ENCODE measurements at places on chromosomes 3 and 15.
A peak's percentile ranks its signal among the peaks of the same experiment; 100 is the strongest.

DNA sequence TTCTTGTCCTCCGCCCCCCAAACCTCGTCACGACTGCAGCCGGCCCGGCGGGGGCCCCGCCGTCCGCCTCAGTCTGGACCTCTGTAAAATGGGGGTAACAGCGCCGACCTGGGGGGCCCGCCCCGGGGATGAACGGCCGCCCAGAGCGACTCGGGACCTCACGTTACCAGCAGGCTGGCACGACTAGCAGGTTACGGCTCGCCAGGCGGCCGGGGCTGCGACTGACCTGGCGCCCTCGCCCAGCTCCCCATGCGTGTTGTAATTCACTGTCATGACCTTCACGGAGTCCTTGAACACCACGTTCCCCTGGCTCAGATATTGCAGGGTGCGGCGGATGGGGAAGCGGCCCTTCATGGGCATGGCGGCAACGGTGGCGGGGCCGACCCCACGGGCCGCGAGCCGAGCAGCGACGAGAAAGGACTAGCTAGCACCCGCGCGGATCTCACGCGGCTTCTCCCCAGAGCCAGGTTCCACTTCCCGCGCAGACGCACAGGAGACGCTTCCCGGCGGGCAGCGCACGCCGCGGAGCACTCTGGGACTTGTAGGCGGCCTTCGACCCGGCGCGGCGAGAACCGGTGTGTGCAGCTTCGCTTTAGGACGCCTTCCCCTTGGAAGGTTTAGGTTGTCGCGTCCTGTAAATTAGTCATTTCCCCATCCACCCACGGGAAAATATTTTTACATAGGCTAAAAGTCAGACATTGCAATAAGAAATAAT lies at the start of gene MRPS25:
Gene MRPS25, minus strand, starts transcription at position 481 of the 715 bp plus-strand sequence. Its CDS starts 121 bp downstream, at position 360.
- DNase-seq: peak; percentile 52

DNA sequence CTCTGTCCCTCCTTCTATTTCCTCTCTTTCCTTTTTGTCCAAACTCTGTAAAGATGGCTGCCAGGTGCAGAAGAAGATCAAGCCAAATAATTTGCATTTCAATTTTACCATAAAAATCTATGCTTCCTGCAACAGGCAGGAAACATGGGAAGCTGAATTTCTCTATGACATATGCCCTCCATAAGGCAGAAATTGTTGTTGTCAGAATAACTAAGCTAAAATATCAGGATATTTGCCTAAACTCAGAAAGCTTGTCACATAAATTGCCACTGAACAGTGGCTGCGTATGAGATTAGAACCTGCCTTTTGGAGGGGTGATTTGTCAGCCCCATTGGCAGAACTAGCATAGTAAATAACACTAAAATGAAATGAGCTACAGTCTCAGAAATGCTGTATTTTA lies 288.3 kb upstream of the LMCD1 start:
- DNase-seq: no peak

DNA sequence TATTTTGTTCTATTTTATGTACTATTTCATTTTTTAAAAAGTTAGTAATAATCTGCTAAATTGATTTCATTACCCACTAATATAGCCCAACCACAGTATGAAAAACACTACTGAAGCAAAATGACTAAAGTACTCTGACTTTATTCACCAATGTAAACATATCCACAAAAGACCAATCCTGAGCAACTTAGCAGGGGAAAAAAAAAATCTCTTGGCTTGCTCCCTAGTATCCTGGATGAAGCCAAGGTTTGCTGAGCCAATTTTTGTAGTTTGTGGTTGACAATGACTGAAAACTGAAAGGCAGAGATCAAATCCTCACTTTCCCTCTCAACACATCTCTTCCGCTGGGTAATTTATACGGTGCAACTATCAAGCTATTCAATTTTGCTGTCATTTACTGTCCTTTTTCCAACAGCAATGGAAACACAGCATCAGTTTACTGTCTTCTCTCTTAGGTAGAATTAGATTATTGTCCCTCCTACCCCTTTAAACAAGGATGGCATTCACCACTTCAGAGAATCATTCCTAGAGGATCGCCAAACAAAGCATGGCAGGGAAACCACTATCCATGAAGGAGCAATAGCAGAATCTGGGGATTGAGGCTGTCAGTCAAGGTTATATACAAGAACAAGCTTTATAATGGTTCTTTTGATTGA lies 149.7 kb downstream of the THRB start:
- no peak for DNase-seq

- no peak for DNase-seq
These were observed 60.6 kb downstream of the WNT5A start for GRCh38 chr3:55426486-55426885.

DNA sequence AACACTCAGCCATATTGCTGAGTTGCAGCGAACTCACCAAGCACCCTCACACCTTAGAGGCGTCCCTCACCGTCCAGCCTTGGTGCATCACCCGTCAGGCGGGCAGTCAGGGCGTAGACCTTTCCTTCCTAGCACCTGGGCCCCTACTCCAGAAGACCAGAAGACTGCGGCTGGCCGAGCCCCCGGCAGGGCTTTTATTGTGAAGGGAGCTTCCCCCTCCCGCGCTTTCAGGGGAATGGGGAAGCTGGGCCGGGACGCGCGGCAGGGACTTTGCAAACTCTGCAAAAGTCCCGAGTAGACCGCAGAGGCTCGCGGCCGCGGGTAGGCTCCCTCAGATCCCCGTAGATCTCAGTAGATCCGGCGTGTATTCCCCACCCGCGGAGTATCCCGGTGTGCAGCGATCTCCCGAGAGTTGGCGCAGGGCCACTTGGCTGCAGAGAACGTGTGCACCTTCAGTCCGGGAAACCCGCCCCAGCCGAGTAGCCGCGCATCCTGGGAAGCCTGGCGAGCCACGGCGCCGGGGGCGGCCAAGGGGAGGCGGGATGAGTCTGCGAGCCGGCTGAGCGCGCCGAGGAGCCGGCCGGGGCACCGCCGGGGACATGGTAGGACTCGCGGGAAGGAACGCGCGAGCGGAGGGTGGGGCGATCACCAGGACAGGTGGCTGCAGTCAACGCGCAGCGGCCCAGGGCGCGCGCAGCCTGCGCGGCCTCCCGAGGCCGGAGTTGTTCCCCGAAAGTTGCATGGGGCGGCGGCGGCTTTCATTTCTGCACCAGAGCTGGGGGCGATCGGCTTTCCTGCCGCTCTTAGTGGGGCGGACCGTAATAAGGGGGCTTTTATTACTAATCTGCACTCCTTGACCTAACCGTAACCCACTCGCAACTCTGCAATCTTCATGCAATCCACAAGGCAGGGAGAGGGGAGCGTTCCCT lies at the start of gene GASK1A:
Gene GASK1A, plus strand, starts transcription at position 268 of the 929 bp plus-strand sequence. Its CDS starts 332 bp downstream, at position 600.
- no peak for DNase-seq

DNA sequence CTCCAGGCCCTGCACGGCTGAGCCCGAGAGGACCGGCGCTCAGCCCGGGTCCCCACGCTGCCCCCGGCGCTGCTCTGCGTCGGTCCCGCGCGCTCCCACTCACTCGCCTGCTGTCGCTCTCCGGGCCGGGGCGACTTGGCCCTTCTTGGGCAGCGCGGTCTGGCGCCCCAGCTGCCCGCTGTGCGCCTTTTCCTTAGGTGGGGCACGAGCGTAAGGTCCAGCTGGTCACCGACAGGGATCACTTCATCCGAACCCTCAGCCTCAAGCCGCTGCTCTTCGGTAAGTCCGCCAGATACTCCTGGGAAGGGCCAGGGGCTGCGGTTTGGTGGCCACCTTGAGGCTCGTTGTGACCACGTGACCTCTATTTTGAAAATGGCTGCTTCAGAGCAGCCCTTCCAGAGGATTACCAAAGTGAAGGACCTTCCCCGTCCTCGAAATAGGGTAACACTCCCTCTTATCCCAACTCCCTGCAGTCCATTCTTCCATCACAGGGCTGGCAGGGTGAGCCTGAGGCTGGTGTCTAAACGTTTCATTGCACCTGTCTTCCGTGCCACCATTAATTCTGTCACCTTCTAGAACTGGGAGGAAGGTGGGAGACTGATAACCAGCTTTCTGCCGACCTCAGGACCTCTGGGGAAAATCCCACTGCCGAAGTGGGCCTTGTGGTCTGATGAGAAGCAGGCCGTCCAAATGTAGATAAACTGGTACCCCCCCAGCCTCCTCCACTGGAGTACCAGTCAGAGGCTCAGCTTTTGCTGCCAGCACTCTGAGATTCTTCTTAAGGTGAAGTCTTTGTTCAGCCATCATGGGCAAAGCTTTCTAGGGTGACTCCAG lies 812 bp downstream of the P4HTM start:
- DNase-seq: no peak

DNA sequence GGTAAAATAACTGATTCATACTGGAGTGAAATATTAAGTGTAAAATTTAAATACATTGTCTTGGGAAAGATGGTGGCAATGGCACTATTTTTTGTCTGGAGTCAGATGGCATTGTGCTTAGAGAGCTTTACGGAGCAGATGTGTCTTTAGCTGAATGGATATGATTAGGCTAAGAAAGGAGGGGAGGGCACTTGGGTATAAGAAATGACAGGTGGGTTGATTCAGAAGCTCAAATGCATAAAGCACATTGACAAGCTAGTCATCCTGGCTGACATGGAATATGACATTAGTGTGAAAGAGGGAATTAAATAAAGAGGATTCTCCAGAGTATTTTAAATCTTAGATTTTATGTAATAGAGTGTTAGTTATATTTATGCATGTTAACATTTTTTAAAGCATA lies 570.1 kb upstream of the CBLB start:
- DNase-seq: no peak

DNA sequence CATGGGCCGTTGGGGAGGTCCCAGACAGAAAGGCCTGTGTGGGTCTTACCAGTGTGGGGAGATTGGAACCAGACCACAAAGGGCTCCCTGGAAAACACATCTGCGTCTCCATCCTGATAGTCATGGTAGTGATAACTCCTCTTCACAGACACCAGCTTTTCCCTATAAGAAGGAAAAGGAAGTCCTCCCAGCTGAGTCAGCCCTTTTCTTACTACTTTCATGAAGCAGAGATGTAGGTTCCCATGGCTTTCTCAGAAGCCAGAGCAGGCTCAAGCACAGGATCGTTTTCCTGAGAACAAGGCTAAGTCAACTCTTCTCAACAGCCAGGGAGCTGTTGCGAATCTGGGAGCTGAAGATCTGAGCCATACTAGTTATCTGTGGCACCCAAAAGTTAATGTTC lies 6.1 kb downstream of the DNASE1L3 start:
- no peak for DNase-seq

DNA sequence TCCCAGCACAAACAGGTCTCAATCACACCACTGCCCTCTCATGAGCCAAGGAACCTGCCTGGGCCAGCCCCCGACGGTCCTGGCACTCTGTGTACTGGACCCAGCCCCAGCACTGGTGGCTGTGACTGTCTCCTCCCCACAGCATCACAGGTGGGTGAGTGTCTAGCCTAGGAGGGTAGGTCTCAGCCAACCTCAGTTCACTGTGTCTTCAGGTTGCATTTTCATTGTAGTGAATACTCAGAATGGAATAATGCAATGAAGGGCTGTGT lies 163.4 kb upstream of the NSMCE3 start:
- DNase-seq: no peak

GRCh38 chr15:73265536-73266153 lies 103.1 kb downstream of the HCN4 start:
- DNase-seq: no peak

DNA sequence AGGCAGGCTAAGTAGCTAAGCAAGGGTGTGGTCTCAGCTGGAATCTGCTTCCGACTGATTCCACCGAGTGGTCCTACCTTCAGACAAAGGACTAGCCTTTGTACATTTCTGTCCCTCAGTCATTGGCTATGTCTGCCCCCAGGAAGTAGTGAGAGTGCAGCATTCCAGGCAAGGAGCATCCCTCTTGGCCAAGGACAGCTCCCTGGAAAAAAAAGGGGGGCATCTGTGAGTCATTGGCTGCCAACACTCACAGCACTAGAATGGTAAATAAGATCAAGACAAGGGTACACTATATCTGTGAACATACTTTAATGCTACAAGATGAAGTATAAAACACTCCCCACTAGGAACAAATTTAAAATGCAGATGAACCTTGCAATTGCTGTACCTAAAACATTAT lies 66.8 kb downstream of the STAC start:
- no peak for DNase-seq

- DNase-seq: no peak
These were observed 16.7 kb upstream of the CRTC3 start for GRCh38 chr15:90512981-90513380.

DNA sequence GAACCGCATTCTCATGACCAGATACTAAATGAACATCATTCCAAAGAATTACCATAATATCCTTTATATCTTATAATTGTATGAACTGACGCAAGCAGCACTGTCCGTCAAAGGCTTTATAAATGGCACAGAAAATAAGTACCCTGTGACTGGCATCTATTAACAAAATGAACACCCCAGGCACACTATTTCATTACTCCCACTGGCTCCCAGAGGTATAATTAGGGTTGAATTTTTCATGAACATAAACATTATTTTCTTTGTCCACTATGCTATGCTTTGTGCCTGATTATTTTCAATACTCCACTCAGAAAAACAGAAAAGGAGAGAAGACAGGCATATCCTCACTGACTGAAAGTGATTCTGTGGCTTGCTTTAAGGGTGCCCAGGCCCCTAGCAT lies 71.1 kb downstream of the LYZL4 start:
- DNase-seq: no peak

GRCh38 chr3:125025642-125026041 lies 30.2 kb downstream of the HEG1 start:
- DNase-seq: no peak

DNA sequence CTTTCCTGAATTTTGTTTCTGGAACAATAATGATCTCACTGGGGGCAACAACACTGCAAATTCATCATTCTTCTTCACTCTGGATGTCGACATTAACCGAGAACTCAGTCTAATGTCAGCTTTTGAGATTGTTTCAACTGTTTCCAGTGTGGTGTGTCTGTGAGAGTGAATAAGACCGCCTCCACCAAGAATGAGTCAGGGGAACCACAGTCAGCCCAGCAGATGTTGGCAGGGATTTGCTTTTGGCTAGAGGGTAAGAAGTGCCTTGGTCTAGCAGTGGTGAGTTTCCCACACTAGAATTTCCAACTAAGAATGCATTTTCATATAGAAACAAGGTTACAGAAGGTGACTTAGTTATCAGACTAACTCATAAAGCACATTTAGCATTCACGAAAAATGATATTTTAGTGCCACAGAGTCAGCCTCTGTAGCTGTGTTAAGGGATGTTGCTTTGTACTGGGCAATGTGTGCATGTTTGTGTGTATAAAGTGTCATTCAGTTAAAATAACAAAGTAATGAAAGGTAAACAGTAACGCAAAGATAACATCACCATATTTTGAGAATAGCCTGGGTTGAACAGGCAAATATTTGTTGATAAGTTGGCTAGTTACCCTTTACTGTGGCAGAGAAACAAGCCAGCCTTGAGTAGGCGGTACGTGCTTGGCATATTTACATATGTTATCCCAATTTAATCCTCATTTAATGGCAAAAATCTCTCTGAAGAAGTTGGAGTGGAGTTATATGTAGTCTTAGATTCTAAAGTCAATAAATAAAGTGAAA lies 33.8 kb downstream of the DRD3 start:
- peak; percentile 62 for DNase-seq

GRCh38 chr15:70023769-70024491 lies 73.8 kb downstream of the TLE3 start:
- DNase-seq: no peak

DNA sequence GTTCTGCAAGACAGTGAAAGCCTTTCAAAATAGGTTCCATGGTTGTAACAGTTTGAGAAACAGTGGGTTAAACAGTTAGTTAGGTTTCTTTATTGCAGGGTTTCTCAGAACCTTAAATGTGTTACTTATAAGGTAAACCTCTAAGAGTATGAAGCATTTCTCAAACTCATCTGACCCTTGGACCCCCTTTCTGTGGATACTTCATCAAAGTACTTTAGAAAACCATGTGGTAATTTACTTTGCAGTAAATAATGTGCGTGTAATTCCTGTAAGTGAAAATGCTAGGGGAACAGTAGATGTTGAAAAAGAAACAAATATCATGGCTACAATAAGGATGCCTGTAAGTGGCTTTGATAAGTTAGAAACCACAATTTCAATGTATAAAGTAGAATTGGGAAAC lies 354.6 kb upstream of the RARB start:
- DNase-seq: no peak
